ENCODE measurements at places on chromosomes 16 and 17.

DNA sequence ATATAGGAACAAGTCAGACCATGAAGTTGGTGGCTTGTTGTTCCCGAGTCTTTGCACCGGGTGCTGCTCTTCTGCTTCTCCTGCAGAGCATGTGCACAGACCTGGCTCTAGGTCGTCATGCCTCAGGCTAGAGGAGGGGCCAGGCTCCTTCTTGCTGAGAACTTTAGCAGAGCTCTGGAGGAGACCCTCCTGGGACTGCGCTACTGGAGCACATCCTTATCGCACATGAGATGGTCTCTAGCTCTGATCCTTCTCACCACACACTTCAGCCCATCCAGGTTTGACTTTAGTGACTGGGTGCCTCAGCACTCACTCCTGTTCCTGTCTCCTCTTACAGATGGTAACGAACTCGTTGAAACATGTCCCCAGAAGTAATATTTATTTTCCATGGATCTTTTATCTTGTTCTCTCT, 14.9 kb downstream of the FOXK2 start:
- DNase-seq = no peak

DNA sequence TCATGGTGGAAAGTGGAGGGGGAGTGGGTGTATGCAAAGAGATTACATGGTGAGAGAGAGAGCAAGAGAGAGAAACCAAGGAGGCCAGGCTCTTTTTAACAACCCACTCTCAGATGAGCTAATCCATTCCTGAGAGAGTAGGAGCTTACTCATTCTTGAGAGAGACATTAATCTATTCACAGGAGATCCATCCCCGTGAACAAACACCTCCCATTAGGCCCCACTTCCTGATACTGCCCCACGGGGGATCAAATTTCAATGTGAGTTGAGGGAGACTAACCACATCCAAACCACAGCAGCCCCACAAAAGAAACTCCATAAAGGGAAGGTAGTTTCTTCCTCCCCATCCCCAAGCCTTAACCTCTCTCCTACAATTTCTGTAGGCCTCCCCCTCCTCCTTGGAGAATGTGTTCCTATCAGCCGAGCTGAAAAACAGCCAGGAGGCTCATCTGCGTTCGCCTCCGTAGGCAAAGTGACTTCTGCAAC, 450.0 kb downstream of the NPIPA7 start:
- DNase-seq = peak; percentile 14

GRCh38 chr17:51346218-51346982, 86.1 kb downstream of the UTP18 start:
- no peak for DNase-seq

DNA sequence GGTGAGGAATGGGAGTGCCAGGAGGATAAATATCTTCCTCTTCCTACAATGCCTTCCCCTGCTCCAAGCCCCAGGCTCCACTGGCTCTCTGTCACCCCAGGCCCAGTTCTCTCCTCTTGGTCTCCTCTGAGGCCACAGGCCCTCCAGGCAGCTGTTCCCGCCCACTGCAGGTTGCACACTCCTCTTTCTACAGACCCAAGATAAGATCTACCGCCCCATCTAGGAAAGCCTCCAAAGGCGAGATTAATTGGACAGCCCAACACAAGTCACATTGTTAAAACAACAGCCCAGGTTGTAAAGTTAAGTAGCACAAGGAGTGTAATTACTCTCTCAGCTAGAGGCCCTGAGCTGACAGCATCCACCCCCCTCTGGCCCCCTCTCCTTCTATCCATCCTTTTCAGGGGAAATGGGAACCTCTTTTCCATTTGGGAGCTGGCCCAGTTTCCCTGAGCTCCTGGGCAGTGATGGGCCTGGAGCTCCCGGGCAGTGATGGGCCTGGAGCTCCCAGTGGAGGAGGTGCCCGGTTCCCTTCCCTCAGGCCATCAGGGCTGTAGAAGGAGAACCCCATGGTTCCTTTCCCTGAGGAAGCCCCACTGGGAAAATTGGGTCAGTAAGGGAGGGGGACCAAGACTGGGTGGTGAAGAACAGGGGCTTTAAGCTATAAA, 7.3 kb downstream of the DLX4 start:
- no peak for DNase-seq

DNA sequence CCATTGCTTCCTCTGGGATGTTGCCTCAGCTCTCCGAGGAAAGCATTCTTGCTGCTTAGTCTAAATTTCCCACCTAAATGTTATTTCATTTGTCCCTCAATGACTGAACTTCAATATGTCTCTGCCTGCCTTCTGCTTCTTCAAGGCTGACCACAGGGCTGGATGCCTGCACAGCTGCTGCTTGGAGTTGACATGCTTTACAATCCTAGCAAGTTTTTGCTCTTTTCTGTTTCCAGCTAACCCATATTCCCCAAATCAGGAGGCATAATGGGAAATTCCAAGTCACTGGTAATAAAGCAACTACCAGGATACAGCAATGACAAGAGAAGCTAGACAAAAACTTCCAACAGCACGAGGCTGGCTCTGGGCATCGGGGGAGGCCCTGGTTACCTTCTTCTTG, 48.9 kb downstream of the GTF3C1 start:
- no peak for DNase-seq

- DNase-seq = no peak
Measured at GRCh38 chr16:86020971-86021370, 122.0 kb downstream of the IRF8 start.

DNA sequence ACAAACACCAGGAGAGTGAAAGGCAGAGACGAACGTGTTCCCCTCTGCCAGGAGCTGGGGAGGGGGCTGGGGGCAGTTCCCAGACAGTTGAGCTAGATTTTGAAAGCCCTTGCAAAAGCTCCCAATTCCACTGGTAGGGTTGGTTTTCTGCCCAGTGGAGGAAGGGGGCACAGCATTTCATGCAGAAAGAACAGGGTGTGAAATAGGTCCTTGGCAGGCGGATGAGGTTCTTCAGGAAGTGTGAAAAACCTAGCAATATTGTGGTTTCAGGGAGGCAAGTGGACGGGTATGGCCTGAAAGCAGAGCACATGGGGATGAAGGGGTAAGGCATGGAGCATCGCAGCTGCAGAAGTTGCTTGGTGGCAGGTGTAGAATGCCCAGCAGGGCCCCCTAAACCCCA, 248.3 kb downstream of the KATNIP start:
- DNase-seq = no peak

GRCh38 chr17:37368577-37368976, 7.2 kb upstream of the C17orf78 start:
- DNase-seq = no peak

GRCh38 chr16:46427340-46428107, 193.7 kb downstream of the SHCBP1 start:
- DNase-seq = no peak

DNA sequence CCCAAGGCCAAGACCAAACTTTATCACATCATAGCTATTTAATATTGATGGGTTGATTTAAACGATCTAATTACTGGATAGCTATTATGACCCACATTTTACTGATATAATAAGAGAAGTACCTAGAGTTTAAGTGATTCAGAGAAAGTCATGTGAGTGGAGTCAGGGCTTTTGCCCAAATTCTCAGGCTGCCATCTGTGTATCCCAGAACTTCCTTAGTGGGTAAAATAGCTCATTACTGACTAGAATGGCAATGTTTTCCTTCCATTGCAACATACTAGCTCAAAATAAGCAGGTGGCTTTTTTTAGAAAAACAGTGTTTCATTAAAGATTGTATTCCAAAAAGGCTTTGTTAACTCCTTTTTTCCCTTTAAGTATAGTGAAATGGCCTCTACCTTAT, 113.9 kb upstream of the MAF start:
- no peak for DNase-seq

GRCh38 chr17:39750131-39751015, 12.6 kb downstream of the GRB7 start:
- no peak for DNase-seq

DNA sequence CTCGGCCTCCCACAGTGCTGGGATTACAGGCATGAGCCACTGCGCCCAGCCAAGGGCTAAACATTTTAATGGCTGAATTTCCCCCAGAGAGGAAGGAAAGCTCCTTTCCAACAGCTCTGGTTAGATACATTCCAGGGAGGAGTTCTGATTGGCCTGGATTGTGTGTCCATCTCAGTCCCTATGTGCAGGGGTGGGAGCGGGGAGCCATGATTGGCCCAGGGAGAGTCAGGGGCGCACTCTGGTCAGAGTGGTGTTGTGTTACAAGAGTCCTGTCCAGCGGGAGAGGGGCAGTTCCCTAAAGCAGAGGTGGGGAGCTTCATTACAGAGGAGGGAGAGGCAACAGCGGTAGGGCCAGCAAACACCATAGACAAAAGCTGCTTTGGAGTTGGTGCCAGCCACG, 75.0 kb downstream of the RAP1GAP2 start:
- no peak for DNase-seq

DNA sequence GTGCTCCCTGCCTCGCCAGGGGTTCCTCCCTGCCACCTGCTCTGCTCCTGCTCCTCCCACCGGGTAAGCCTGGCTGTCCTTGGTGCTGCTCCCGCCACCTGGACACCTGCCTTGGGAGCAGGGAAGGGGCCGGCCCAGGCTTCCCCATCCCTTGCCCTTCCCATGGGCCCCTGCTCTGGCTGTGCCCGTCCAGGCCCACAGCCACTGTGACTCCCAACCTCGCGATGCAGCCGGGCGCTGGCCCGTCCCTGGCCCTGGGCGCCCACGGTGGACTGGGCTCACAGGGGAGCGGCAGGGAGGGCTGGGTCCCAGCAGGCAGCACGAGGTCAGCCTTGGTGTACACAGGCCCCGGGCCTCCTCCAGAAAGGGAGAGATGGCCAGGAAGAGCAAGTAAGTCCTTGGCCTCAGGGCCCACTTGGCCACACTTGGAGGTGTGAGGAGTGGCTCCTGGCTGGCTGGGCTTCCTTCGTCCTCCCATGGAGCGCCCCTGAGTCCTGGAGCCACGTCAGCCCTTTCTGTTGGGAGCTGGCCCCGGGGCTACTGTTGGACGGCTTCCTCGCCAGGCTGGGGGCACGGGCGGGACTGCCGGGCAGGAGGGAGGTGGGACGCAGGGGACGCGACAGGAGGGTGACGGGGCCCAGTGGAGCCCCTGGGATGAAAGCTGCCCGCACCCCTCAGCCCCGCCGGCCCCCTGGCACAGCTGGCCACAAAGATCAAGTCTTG, 15.3 kb downstream of the ENGASE start:
- DNase-seq = no peak

- no peak for DNase-seq
Measured at GRCh38 chr16:63690961-63691360, 1430.9 kb downstream of the CDH11 start.

- no peak for DNase-seq
Measured at GRCh38 chr16:79158337-79158736, 442.2 kb downstream of the MAF start.

DNA sequence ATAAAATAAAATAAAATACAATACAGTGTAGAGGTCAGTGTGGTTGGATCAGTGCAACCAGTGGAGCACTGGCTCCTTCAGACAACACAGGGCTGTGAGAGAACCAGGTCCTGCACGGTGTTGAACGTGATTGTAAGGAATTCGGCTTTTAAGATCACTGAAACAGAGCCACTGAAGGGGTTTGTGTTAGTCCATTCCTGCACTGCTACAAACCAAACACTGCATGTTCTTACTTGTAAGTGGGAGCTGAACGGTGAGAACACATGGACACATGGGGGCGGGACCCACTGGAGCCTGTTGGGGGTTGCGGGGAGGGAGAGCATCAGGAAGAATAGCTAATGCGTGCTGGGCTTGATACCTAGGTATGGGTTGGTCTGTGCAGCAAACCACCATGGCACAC, 193.2 kb upstream of the AXIN2 start:
- DNase-seq = no peak

DNA sequence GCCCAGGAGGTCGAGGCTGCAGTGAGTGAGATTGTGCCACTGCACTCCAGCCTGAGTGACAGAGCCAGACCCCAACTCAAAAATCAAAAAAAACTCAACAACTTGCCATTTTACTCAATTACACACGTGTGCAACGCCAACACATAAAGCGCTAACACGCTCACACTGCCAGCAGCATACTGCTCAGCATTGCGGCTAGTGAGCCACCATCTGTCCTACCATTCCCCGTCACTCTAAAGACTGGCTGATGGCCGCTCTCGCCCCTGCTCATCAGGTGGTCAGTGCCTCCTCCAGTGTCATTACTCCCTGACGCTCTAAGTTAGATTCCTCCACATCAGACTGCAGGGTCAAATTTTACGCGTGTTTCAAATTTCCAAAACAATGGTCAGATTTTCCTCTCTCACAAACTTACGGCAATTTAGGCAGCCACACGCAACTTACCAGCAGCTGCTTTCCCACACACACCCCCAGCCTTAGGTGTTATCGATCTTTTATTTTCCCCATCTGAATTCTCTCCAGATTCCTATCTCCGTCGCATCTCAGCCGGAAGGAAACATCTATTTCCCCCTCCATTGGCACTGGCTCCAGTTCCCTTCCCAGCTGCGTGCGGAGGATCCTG, 240.8 kb downstream of the C16orf95 start:
- DNase-seq = no peak

DNA sequence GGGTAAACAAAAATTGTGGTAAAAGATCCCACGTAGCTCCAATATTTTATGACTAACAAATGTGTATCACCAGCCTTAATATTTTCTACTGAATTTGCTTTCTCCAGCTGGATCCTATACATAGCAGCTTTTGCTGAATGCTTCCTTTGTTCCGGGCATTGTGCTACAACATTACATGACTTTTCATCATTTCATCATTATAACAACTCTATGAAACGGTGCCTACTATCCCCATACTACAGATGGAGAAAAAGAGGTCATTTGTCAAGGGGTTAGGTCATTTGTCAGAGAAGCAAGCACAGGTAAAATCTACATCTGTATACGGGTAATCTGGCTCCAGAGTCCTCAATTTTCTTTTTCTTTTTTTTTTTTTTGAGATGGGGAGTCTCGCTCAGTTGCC, 74.3 kb downstream of the KANSL1 start:
- DNase-seq = no peak

- peak; percentile 94 for DNase-seq
Measured at GRCh38 chr16:57266531-57267260, 17.8 kb downstream of the PLLP start.

- no peak for DNase-seq
Measured at GRCh38 chr16:57688987-57689761, 5.4 kb upstream of the DRC7 start.

DNA sequence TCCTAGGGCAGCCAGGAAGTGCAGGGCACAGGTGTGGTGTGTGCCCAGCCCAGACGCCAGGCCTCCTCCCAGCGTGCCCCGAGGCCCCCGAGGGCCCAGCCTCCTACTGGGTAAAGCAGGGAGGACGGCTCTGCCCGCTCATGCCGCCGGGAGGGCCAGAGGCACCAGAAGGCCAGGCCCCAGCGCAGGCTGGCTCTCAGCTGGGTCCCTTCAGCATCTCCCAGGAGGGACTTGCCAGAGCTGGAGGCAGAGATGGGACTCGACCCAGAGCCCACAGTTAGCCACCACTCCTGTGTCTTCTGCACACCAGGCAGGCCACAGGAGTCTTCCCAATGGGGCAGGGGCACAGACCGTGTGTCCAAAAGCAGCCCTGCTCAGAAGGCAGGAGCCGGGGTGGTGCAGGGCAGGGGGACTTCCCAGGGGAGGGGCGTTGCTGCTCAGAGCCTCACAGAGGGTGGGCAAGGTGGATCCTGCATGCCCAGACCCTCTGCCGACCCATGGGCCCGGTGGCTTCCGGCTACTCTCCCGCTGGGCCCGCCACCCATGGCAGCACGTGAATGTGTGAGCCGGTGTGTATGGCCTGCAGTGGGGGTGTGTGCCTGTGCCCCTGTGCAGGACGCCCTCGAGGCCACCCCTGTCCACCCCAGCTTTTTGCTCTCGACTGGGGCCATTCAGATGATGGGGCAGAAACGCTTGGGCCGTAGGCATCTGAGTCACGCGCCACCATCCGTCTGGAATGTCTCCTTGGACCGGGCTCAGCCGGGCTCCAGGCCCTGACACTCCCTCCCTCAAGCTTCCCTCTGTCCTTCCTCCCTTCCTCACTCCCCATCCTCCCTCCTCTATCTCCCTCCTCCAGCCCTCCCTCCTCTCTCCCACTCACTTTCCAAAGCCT, 5.7 kb upstream of the ZNF469 start:
- no peak for DNase-seq
